Activated CD8-positive, alpha-beta T cell treated with anti-CD3 and anti-CD28 coated beads, Interleukin-2, amount 10 ng/mL, durations not matched to agents 7 days and 5 days (primary cell): ENCODE measurements at places on chromosomes 4 and X. TPM values are rescaled to one million over a fixed set of nuclear protein-coding genes. Genes with fewer than 3 reads are reported as not detected.

Gene USP9X
- 38.0 TPM for total RNA-seq

Gene LINC00632
- 0.79 TPM for total RNA-seq

Gene SCML2
- total RNA-seq: 2.2 TPM

DNA sequence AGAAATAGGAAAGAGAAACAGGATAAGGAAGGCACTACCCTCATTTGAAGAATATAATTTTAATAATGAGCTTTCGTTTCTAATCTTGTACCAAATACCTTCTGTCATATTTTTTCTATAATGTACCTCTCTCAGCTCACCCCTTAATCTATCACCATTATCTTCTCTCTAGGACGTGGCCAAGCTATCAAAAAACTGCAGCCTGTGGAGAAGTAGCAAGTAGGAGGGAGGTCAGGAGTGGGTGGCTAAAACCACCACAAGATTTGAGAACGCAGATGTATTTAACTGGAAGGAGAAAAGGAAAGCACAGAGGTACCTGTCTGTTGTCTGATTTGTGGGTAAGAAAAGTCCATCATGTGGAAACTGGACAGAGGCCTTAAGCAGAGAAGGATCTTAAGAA lies 576.7 kb upstream of the DIPK2B start:
- H3K27me3 ChIP-seq: no peaks in the 10 kb centered on the region
- peaks cover 59% of the 10 kb centered on the region for H3K4me1 ChIP-seq
- peaks cover 21% of the 10 kb centered on the region for H3K36me3 ChIP-seq
- DNase-seq: no peak
- H3K4me3 ChIP-seq: no peak overlapping the region

DNA sequence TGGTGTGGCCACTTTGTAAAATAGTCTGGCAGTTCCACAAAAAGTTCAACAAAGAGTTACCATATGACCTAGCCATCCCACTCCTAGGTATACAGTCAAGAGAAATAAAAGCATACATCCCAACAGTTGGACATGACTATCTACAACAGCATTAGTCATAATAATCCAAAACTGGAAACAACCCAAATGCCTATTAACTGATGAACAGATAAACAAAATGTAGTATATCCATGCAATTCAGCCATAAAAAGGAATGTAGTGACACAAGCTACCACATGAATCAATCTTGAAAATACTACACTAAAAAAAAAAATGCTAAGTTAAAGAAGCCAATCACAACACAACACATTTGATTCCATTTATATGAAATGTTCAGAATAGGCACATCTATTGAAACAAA lies 16.1 kb downstream of the MED14 start:
- no peak overlapping the region for H3K27ac ChIP-seq
- H3K4me1 ChIP-seq: peaks cover 24% of the 10 kb centered on the region
- no peaks in the 10 kb centered on the region for H3K27me3 ChIP-seq
- no peak for DNase-seq
- H3K36me3 ChIP-seq: peaks cover 57% of the 10 kb centered on the region

GRCh38 chr4:54767376-54767775 lies 109.6 kb downstream of the KIT start:
- H3K4me3 ChIP-seq: no peak overlapping the region
- H3K27ac ChIP-seq: no peak overlapping the region
- peaks cover 8% of the 10 kb centered on the region for H3K4me1 ChIP-seq
- H3K27me3 ChIP-seq: peaks cover 8% of the 10 kb centered on the region
- peaks cover 3% of the 10 kb centered on the region for H3K36me3 ChIP-seq

DNA sequence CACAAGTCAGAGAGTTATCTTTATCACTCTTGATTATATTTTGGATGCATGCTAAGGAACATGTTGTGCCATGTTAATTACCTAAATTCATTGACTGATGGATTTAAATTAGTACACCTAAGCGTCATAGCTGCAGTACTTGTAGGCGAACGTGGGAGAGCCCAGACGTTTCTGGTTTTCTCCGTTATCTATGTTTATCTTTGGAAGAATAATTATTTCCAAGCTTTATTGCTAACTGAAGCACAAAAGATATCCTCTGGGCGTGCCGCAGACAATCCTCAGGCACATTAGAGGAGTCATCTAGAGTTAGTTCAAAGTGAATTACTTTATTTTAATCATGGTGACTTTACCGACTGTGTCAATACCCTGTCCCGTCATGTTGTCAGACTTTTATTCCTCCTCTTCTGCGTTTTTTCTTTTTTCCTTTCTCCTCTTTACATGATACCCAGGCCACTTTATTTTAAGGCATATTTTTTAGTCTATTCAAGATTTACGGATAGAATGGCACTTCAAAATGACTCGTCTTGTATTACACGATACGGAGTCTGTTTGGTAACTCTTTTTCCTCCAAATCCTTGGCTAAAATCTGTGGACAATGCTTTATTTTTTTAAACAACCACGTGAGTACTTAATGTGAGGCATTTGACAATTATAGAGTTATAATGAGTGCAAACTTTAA lies 632.0 kb upstream of the TENM3 start:
- H3K27me3 ChIP-seq: no peaks in the 10 kb centered on the region
- H3K36me3 ChIP-seq: no peaks in the 10 kb centered on the region
- no peak for DNase-seq
- no peak overlapping the region for H3K4me3 ChIP-seq

DNA sequence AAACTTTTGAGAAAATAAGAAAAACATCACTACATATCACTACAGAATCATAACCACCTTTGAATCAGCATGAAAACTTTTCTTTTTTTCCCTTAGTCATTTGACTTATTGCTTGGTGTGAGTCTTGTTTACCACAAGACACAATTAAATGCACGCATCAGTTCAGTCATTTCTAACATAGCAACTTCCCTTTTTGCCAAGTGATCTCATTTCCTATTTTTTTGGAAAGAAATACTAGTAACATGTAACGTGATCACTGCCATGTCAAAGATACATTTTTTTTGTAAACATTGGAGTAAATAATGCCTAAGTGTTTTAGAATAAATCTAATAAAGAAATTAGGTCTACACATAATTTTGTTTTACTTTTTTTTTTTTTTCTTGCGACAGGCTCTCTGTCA lies 5.1 kb upstream of the CXCL8 start:
- H3K27me3 ChIP-seq: peaks cover 3% of the 10 kb centered on the region
- H3K4me1 ChIP-seq: no peaks in the 10 kb centered on the region
- no peak overlapping the region for H3K4me3 ChIP-seq
- H3K36me3 ChIP-seq: no peaks in the 10 kb centered on the region
- no peak for DNase-seq

DNA sequence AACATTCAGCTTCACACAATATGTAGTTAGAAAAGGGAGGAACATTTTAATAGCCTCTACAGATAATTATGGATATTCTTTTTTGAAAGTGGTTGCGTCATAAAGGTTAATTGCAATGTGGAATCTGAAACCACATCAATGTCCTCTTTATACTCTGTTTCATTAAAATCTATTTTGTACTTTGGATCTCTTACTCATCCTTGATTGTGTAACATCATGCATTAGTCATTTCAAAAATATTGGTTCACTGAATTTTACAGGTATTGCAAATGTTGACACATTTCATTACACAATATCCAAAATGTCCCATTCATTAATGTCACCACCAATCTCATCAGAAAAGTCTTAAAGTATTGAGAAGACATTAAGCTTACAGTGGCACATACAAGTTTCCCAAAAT lies 62.7 kb upstream of the USP9X start:
- no peak overlapping the region for H3K27ac ChIP-seq
- no peaks in the 10 kb centered on the region for H3K4me1 ChIP-seq
- no peak overlapping the region for H3K4me3 ChIP-seq
- H3K36me3 ChIP-seq: no peaks in the 10 kb centered on the region

GRCh38 chr4:16844816-16845586 lies 53.4 kb downstream of the LDB2 start:
- no peaks in the 10 kb centered on the region for H3K36me3 ChIP-seq
- H3K4me1 ChIP-seq: no peaks in the 10 kb centered on the region
- no peak overlapping the region for H3K4me3 ChIP-seq

DNA sequence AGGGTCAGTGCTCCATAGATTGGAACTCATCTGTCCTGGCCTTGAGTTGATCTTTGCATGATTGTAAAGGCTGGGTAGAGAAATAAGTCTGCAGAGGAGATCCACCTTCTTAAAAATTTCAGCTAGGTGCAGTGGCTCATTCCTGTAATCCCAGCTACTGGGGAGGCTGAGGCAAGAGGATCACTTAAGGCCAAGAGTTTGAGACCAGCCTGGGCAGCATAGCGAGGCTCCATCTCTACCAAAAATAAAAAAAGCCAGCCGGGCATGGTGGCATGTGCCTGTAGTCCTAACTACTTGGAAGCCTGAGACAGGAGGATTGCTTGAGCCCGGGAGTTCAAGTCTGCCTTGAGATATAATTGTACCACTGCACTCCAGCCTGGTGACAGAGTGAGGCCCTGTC lies 476 bp upstream of the CXCR3 start:
- peak; percentile 28 for DNase-seq
- peaks cover 71% of the 10 kb centered on the region for H3K4me1 ChIP-seq
- peak overlapping the region; percentile 89 for H3K4me3 ChIP-seq
- peak overlapping the region; percentile 91 for H3K27ac ChIP-seq
- H3K27me3 ChIP-seq: no peaks in the 10 kb centered on the region
- peaks cover 48% of the 10 kb centered on the region for H3K36me3 ChIP-seq
